ENCODE measurements at places on chromosomes 3 and 15.

DNA sequence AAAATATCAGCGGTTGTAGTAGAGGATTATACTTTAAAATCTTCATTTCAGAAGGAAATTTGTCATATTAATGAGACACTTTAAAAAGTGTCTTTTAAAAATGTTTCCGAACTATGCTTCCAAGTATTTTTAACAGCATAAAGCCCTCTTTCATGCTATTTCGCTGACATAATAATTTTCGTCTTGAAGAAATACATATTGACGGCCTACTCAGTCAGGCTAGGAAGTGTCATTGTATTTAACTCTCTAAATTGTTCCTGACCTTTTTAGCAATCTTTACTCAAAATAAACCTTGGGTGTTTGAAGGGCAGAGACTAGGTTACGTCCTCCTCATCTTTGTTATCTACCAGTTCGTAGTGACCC is 806 bp upstream of the LRRC28 start:
- no peak for DNase-seq

DNA sequence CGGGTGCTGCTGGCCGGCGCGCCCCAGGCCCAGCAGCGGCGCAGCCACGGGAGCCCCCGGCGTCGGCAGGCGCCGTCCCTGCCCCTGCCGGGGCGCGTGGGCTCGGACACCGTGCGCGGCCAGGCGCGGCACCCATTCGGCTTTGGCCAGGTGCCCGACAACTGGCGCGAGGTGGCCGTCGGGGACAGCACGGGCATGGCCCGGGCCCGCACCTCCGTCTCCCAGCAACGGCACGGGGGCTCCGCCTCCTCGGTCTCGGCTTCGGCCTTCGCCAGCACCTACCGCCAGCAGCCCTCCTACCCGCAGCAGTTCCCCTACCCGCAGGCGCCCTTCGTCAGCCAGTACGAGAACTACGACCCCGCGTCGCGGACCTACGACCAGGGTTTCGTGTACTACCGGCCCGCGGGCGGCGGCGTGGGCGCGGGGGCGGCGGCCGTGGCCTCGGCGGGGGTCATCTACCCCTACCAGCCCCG is 777 bp downstream of the LOXL1 start:
- DNase-seq, result no peak

GRCh38 chr3:28569357-28569756 is 220.7 kb upstream of the AZI2 start:
- DNase-seq, result no peak

DNA sequence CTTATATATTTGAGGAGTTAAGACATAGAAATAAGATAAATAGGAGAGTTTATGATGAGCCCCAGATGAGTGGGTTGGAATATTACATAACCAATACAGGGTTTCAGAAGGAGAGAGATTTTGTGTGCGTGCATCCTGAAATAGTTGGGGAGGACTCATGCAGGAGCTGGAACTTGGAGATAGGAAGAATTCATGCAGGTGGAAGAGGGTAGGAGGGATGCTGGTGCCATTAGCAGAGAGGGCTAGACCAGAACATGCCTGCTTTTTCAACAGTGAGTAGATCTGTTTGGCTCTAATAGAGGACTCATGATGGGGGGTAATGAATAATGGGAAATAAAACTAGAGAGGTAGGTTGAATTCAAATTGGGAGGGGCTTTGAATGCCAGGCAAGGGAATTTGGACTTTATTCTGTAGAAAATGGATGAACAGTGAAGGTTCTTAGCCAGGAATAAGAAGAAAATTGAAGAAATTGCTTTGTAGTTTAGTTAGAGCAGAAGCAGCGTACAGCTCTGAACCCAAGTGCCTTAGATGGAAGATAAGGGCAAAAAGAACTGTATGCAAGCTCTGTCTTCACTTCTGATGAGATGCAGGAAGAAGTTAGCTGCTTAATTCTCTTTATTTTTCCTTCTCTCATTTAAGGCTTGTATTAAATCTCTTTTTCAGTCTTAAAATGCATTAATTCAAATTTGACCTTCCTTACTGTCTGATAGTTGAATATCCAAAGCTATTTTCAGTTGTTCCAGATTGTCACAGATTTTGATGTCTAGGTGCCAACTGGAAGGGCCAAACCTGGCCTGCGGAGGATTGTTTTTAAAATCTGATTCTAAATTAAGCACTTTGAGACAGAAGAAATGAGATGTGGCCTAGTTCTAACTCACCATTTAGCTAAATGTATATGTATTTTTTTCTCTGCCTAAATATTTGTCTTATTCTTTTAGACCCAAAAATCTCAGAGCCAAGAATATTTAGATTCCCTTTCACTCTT is 86.3 kb downstream of the PPM1L start:
- no peak for DNase-seq

DNA sequence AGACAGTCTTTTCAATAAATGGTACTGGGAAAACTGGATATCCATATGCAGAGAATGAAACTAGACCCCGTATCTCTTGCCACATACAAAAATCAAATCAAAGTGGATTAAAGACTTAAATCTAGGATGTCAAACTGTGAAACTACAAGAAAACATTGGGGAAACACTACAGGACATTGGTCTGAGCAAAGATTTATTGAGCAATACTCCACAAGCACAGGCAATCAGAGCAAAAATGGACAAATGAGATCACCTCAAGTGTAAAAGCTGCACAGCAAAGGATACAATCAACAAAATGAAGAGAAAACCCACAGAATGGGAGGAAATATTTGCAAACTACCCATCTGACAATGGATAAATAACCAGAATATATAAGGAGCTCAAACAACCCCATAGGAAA is 38.4 kb upstream of the MBNL1 start:
- no peak for DNase-seq

DNA sequence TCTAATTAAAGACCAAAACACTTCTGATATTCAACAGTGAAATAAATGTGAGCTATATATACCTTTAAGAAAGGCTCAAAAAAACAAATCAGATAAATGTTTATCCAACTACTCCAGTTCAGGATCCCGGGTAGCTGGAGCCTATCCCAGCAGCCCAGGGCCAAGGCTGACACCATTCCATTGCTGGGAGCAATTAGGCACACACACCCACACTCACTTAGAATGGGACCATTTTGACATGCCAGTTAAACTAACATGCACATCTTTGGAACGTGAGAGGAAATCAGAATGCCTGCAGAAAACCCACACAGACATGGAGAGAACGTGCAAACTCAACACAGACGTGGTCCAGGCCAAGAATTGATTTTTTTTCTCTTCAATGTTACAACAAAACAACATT is 30.0 kb upstream of the PLSCR4 start:
- DNase-seq, result no peak

- no peak for DNase-seq
Measured at GRCh38 chr3:111712294-111713167, 117.4 kb upstream of the ZBED2 start.

- DNase-seq, result no peak
Measured at GRCh38 chr3:15903164-15903563, 105.4 kb upstream of the ANKRD28 start.

- no peak for DNase-seq
Measured at GRCh38 chr15:45401665-45402161, 23.4 kb upstream of the GATM start.

GRCh38 chr3:126035362-126036050 is 48.4 kb downstream of the SLC41A3 start:
- DNase-seq, result no peak
